ENCODE measurements at places on chromosomes 5 and 9.

DNA sequence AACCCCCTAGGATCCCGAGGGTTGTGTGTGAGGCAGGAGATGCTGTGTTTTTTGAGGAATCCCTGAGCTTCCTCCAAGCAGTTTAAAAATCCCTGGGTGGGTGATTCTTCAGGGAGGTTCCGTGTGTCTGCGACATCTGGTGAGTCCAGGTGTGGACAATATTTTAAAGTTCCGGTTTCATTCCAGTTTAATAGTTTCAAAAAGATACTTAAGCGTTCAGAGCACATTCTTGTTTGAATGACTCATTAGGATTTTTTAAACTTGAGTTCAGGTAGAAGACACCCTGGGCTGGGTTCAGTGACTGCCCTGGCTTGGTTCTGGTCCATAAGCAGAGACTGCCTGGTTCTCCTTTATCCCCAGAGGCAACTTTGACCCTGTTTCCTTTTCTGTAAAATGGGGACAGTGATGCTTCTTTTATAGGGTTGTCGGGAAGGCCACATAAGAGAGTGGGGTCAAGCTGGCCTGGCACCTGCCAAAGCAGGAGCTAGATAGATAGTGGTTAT is 119.2 kb downstream of the RGS3 start:
- no peak for DNase-seq

DNA sequence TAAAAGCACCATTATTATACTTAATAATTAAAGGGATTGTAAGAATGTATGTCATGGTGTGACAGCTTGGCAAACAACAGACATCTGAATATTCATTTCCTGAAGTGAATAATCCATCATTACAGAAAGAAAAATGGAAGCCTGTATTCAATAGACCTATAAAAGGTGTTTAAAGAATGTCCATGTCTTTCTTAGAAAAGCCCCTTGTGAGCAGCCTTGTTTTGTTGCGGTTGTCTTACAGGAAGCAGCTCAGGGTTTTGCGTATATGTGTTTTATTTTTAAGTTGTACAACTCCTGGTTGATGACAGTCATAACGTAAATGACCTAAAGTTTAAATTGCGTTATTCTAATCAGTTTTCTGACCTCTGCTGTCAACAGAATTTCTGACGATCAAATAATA is 53.8 kb downstream of the CAST start:
- DNase-seq = no peak

DNA sequence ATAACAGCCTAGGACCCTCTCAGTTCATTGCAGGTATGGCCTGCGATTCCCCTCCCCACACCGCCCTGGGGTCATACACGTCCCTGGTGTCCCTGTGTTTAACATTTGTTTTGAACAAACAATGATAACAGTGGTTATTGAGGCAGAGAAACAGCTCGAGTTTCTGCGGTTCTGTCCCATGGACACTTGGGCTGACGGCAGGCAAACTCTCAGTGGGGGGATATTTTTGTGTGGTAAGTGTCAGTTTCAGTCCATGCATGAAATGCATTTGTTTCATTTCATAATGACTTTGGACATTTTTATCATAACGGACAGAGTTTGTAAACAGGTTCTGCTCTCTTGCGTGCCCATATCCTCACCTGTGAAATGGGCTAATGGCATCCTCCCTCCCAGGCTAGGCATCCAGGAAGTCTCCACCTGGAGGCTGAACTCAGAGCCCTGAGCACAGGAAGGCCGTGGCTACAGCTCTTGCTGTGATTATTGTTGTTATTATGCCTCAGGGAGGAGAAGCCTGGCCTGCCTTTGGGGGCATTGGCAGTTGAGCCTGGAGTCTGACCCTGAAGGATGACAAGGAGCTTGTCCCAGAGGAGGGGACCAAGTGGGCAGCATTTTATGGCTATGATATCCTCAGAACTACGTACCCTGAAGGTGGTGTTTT is 190.9 kb downstream of the GADD45G start:
- DNase-seq = no peak

GRCh38 chr9:99095565-99095964 is 9.3 kb upstream of the TGFBR1 start:
- DNase-seq = no peak

DNA sequence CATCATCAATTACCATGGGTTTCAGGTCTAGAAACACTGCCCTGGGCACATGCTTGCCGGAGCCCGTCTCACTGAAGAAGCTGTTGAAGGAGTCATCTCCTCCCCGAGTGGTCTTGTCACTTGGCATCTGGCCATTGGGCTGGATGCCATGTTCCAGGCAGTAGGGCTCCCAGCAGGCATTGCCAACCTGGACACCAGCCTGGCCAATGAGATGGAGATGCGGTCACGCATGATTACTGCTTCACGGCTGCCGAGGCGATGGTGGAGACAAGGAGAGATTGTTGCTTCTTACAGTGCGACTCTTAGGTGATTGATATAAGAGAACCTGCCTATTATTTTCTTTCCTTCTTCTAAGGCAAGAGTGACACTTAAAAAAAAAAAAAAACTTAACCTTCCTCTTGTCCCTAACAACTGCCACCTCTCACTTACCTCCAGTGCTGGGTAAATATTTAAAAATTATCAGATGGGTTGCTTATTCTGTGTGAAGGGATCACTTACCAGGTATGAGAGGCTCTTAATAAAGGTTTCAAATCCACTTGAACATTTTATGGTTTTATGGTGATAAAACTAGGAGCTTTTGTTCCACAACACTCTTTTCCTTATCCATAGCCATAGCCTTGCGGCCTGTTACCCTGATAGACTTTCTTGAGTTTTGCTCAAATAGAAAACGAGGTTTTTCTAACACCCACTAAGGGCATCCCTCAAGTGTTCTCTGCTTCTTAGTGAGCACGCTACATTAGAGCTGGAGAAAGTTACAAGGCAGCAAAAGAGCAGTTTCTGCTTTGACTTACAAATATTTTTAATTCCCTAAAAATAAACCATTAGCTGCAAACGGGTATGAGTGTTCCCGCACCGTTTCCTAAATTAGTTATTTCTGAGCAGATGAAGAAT is 41.2 kb downstream of the NIM1K start:
- DNase-seq = no peak

DNA sequence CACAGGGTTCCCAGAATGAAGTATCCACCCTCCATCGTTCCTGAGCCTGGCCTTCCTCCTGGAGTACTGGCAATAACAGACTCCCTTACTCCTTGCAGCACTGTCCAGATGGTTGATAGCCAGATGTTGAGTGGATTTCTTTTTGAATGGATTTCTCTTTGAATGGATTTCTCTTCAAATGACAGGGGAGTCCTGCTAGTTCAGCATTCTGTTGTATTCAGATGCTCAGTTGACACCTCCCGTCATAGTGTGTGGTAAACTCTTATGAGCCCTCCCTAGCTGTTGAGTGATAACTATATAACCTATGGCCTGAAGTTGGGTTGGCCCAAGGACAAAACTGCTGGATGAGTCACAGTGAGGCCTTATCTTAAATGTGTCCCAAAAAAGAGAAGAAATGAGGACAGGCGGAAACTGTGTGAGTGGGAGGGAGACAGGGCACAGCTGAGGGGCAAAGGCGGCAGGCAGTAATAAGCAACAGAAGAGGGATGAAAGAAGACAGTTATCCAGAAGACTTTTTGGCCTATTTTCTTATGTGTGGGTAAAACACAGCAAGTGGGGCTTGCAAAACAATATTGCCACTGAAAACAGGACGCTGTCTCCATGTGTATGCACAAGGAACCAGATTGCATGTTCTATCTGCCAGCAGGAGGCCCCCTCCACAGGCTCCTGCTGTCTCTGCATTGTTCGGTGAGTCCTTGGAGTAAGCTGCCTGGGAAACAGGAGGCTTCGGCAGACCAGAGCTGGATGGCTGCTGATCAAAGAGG is 209.5 kb upstream of the S1PR3 start:
- DNase-seq = no peak

DNA sequence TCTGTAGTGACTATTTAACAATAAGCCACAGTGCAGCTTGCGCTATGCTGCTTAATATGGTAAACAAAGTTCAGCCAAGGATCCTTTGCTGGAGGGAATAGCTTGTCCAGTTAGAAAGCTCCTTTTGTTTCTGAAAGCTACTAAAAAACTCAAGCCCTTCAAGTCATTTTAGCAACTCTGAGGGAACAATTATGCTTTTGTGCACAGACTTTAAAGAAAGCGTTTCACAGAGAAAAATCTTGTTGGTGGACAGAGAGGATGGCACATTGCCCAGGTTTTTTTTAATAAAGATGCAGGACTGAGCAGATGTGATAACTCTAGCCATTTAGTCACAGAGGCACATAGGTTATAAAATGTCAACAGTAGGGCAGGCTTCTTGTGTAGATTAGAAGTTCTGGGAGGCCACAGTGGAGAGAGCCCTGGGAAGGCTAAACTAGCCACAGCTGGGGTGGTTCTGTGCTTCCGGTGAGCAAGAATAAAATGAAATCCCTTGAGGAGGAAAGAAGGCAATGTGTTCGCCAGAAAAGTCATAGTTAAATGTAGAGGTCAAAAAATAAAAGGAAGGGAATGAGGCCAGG is 63.4 kb downstream of the ALDH7A1 start:
- no peak for DNase-seq

DNA sequence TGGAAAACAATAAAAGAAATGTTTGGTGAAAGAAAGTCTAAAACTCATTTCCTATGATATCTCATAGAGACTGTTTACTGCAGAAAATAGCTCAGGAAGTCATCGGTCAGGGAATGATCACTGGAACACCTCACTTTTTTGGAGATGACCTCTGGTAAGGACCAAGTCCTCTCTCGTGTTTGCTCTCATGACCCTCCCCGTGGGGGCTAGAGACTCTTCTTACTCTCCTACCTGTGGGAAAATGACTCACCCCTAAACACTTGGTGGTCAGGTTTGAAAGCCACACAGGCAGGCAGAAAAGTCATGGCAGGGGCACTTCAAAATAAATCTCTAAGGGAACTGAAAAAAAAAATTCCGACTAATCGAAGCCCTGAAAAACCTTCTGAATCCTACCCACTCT is 48.2 kb downstream of the FAM240B start:
- no peak for DNase-seq

GRCh38 chr5:135386886-135387628 is 12.0 kb downstream of the MACROH2A1 start:
- peak; percentile 70 for DNase-seq

GRCh38 chr5:181134259-181134658 is 3.3 kb upstream of the OR2V1 start:
- no peak for DNase-seq

DNA sequence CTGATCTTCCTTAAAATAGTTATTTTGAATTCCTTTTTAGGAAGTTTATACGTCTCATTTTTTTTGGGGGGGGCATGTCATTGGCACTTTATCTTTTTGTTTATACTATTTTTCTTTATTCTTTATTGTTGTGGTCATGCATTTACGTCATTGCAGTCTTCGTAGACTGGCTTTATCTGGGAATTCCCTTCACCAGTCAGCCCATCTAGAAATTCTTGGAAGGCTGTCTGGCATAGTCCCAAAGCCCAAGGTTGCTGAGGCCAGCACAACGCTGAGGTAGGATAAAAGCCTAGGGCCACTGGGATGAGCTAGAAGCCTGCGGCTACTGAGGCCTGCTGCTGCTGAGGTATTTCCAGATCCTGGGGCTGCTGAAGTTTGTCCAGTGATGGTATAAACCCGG is 121.5 kb downstream of the ISOC1 start:
- no peak for DNase-seq

GRCh38 chr5:82104872-82105271 is 133.0 kb downstream of the ATG10 start:
- DNase-seq = no peak

- DNase-seq = no peak
Measured at GRCh38 chr5:138932171-138932810, 57.2 kb upstream of the LRRTM2 start.

GRCh38 chr5:169296419-169297143 is 4.4 kb downstream of the SLIT3 start:
- no peak for DNase-seq

- no peak for DNase-seq
Measured at GRCh38 chr9:95088421-95089161, 228.9 kb downstream of the FANCC start.

GRCh38 chr5:13816126-13816525 is 128.4 kb downstream of the DNAH5 start:
- DNase-seq = no peak

GRCh38 chr5:392431-392988 is 50.5 kb upstream of the EXOC3 start:
- DNase-seq = no peak

DNA sequence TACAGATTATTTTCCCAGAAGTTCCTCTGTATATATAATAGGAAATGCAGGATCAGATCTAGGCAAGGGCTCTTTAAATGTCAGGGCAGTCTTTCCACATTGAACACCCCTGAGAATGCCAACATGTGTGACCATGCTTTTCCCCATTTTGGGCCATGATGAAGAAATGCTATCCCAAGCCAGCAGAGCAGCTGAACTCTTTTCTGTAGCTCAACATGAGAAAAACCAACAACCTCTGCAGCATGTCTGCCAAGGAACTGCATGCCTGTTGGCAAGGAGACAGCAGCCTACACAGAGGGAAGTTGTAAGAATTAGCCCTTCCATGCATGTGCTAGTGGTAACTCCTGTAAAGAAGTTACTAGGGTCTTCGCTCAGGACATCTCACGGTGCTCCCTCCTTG is 9.5 kb upstream of the IFNK start:
- no peak for DNase-seq

GRCh38 chr9:33189331-33189791 is 22.2 kb upstream of the B4GALT1 start:
- no peak for DNase-seq

- DNase-seq = no peak
Measured at GRCh38 chr9:114429488-114429887, 41.7 kb upstream of the AKNA start.

- DNase-seq = no peak
Measured at GRCh38 chr9:83011611-83012010, 51.3 kb downstream of the RASEF start.

DNA sequence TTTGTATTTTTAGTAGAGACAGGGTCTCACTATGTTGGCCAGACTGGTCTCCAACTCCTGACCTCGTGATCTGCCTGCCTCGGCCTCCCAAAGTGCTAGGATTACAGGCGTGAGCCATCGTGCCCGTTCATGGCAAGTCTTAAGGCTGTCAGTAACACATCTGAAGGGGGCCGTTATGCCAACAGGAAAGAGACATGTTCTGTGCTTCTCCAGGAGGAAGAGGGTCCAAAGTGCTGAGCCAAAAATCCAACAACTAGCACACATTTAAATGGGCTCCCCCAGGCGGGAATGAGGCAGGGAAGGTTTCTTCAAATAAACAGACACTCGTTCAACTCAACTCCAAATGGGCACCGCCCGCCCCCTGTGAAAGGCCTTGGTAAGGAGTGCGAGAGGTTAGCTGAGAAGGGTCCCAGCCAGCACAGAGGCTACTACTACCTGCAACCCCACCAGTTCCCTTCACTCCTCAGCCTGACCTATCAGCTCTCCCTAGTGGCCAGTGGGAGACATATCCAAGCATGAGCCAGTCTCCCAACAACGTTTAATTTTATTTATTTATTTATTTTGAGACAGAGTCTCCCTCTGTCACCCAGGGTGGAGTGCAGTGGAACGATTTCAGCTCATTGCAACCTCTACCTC is 84.1 kb upstream of the DMRT1 start:
- DNase-seq = peak; percentile 29

- DNase-seq = no peak
Measured at GRCh38 chr9:74309654-74310053, 187.5 kb upstream of the RORB start.

All from NCI-H460 (cell line).